NCI-H510A (cell line): ENCODE measurements at places on chromosomes 12 and 14.
A peak's percentile ranks its signal among the peaks of the same experiment; 100 is the strongest.

DNA sequence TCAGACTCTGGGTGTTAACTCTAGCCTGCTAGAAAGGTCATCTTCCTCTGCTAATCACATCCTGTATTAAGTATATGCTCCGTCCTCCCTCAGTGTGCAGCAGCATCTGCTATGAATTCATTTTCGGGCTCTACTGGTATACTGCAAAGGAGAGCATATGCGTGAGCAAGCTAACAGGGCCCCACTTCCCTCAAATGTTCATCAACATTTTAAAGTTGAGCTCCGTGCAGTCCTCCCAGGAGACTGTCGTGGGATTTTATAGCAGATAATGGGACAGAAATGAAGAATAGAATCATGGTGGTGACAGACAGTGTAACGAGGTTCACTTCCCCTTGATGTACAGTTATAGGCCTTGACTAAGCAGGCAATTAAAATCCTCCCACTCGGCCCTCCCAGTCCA, 131.7 kb downstream of the PLXNC1 start:
- no peak for DNase-seq

- DNase-seq, result no peak
Observed at GRCh38 chr14:52402812-52403526, 88.9 kb downstream of the PTGER2 start.

DNA sequence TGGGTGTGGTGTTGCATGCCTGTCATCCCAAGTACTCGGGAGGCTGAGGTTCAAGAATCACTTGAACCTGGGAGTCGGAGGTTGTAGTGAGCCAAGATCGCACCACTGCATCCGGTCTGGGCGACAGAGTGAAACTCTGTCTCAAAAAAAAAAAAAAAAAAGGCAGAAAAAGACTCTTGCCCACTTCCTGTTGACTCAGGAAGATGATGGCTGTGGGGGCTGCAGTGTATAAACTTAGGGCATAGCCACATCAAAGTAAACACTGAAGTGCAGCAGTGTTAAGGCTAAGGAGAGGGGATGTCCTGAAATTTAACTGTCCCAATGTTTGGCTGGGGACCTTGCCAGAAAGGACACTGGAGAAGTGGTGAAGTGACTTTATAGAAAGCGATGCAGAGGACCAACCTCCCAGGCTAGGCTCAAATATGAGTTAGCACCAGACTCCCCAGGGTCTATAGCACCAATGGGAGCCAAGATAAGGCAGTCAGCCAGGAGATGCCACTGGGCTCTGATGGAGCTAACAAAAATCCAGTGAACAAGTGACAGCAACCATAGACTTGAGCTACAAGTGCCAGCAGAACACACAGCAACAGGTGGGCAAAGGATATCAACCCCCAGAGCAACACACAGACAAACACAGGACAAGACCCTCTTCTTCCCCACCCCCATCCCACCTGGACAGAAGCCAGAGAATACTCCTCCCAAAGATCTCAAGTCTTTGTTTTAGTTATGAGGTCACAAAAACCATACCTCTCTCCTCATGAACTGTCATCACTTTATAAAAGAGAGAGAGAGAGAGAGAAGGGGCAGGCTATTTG, 28.0 kb downstream of the NELL2 start:
- DNase-seq, result no peak

- no peak for DNase-seq
Observed at GRCh38 chr12:107243341-107243740, 150.0 kb upstream of the CRY1 start.

GRCh38 chr12:85299053-85299452, 19.0 kb downstream of the ALX1 start:
- DNase-seq, result no peak

DNA sequence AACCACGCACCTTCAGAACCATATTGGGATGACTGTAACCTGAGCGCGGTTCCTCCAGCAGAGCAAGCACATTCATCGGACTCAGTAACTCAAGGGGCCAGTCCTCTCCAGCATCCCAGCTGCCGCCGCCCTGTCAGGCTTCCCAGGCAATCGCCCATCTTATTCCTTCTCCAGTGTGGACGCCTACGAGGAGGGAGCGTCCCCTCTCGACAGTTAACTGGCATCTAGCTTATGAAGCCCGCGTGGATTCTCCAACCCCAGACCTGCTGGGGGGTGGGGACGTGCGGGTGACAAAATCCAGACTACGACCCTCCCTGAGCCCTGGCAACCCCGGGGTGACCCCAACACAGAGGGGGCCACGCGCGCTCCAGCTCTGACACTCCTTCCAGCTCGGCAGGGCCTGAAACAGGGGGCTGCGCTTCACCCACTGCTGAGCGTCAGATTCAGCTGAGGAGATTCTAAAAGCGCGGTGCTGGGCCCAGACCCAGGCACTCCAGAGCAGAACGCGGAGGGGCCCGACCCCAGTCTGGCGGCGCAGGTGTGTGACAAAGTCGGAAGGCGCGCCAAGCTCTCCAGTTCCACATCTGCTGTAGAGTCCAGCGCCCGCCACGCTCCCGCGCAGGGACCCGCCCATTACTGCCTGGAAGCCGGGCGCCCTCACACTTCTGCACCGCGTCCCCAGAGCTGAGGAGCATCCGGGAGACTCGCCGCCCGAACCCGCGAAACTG, 43.9 kb upstream of the ESR2 start:
- DNase-seq, result peak; percentile 87

DNA sequence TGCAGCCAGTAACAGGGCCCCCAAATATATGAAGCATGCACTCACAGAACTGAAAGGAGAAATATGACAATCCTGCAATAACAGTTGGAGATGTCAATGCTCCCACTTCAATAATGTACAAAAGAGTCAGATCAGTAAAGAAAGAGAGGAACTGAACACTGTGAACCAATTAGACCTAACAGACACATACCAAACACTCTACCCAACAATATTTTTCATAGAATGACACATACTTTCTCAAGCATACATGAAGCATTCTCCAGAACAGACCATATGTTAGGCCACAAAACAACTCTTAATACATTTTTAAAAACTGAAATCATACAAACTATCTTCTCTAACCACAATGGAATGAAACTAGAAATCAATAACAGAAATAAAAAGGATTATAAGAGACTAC, 80.2 kb downstream of the ELK3 start:
- DNase-seq, result no peak

GRCh38 chr14:24395609-24396582, 2.9 kb upstream of the NYNRIN start:
- no peak for DNase-seq

- no peak for DNase-seq
Observed at GRCh38 chr12:4621511-4621910, 27.3 kb downstream of the AKAP3 start.

DNA sequence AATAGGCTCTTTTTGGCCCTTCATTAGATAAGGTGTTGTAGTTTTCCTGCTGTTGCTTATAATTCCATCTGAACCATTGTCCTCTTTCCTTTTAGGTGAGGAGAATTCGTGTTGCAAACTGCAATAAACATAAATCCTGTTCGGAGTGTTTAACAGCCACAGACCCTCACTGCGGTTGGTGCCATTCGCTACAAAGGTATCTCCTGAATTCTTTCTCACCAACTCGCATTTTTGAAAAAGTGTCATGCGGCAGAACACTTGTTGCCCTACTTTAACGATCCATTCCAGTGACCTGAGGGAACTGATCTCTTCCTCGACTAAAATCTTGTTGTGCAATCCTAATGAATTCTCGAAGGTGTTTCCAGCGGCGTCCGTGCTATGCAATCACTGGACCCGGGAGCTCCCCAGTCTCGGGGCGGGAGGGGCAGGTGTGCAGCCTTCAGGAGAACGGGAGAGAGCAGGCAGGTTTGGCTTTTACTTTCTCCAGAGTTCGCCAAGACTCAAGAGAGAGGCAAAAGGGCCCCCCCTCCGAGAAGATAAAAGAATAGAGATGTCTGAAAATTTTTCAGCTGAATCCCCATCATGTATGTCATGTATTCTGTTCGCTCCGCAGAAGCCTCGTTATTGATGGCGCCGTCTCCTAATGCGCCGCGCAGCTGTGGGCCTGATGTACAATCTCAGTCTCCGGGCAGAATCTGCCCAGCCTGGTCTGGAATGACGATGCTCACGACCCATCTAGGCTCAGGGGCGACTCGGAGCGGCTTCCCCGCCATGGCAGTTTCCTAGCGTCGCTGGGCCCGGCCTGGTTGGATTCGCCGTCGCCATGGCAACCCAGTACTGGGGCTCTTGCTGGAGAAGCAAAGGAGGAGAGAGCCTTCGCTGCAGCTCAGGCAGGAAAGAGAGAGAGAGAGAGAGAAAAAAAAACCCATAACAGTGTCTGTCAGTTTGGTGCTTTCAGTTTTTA, 38.2 kb downstream of the PLXNC1 start:
- no peak for DNase-seq

GRCh38 chr14:101819251-101819990, 57.9 kb downstream of the PPP2R5C start:
- DNase-seq, result no peak

- peak; percentile 33 for DNase-seq
Observed at GRCh38 chr12:55188974-55189556, 31.8 kb upstream of the OR10A7 start.

GRCh38 chr12:52759218-52759617, 17.9 kb downstream of the KRT76 start:
- DNase-seq, result no peak

DNA sequence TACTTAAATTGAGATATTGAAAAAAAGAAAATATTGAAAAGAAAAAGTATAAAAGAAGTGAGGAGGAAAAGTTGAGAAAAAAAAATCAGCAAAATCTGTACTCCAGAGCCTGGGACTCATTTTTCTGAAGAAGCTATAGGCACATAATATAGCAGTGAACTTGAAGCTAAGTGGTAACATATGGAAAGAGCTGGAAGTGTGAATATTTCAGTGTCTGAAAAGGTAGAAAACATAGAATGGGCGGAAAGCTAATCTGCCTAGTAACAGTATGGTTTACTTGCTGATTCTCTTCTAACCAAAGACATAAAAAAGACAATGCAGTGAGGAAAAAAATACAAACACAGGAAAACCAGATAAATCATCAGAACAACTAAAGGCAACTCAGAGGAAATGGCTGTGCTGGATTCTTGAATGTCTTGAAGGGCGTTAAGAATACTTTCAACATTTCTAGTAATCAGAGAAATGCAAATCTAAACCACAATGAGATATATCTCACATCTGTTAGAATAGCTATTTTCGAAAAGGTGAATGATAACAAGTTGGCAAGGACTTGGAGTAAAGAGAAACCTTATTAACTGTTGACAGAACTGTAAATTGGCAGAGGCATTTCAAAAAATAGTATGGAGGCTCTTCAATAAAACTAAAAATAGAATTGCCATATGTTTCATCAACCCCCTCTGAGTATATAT, 784.6 kb downstream of the LRFN5 start:
- DNase-seq, result no peak

DNA sequence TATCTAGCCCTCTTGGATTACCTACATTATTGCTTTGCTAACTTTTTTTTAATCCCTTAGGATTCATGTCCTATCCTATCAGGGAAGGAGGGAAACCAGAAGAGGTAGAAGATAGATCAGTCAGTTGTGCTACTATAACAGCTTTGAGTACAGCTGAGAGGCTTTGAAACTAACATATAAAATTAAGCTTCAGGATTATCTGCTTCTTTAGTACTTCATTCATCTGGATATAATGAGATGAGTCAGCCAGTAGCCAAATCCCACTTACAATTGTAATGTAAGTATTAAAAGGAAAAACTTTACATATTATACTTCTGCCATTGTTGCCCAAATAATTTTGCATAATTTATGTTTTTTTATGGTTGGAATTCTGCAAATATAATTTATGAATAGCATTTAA, 33.4 kb upstream of the ANO6 start:
- DNase-seq, result no peak

DNA sequence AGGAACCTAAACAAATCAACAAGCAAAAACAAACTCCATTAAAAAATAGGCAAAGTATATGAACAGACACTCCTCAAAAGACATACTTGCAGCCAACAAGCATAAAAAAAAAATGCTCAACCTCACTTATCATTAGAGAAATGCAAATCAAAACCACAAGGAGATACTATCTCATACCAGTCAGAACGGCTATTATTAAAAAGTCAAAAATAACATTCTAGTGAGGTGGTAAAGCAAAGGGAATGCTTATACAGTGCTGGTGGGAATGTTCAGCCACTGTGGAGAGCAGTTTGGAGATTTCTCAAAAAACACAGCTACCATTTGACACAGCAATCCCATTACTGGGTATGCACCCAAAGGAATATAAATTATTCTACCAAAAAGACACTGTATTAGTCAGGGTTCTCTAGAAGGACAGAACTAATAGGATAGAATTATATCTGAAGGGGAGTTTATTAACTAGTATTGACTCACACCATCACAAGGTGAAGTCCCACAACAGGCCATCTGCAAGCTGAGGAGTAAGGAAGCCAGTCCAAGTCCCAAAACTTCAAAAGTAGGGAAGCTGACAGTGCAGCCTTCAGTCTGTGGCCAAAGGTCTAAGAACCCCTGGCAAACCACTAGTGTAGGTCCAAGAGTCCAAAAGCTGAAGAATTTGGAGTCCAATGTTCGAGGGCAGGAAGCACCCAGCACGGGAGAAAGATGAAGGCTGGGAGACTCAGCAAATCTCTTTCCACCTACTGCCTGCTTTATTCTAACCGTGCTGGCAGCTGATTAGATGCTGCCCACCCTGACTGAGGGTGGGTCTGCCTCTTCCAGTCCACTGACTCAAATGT, 101.6 kb upstream of the KRAS start:
- DNase-seq, result no peak

- DNase-seq, result no peak
Observed at GRCh38 chr12:100671396-100672074, 98.1 kb downstream of the GAS2L3 start.

DNA sequence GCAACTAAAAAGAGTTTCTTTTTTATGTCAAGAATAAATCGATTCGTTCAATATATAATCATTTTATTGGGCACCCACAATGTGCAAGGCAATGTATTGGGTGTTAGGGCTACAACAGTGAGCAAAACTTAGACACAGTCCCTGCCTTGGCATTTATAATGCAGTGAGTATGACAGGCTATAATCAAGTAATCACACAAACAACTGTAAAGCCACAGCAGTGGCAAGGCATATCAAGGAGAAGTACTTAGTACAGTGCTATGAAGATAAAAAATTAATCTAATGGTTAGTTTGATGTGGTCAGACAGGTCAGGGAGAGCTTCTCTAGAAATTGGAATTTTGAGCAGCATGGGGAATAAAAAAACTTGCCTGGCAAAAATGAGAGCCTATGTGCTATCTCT, 39.5 kb upstream of the OTOGL start:
- DNase-seq, result no peak
